ENCODE measurements at places on chromosomes 11 and 22.

DNA sequence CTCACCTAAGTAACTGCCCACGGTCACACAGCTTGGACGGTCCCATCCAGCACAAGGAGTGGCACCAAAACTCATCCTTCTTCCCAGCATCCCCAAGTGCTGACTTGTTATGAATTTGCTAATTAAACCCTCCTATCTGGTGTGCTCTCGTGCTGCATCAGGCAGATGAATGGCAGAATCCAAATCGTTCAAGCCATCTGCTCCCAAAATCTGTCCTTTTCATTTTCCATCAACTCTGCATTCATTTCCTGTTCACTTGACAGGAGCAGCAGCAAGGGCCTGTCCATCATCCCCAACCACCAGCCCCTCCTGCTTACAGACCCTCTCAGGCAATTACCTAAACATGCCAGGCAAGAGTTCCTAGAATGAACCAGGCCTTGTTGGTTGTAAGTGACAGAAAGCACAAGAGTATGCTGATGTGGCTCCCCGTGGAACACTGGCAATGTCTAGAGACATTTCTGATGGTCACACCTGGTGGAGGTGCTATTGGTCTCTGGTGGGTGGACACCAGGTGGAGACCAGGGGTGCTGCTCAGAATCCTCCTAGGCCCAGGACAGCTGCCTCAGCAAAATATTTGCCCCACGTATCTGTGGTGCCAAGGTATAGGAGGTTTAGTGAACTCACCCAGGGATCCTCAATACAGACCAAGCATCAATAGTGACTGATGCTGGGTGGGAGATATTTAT lies 832.5 kb downstream of the TBC1D22A start:
- no peak for DNase-seq

- DNase-seq = no peak
Observed at GRCh38 chr11:28969832-28970231, 861.6 kb downstream of the METTL15 start.

DNA sequence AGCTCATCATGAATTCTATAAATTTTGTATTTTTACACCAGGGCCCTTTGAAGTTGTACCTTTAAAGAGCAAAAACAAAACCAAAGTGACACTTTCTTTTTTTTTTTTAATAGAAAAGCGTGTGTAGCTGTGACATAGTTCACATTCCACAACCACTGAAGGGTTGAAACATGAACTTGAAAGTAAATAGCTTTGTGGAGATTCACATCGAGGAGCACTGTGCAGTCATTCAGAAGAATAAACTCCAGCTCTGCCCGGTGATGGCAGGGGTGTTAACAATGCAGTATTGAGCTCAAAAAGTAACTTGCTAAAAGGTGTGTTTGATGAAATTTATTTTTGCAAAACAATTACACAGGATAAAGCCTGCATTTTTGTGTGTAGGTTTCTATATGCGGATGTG lies 1166.2 kb downstream of the TBC1D22A start:
- DNase-seq = no peak

DNA sequence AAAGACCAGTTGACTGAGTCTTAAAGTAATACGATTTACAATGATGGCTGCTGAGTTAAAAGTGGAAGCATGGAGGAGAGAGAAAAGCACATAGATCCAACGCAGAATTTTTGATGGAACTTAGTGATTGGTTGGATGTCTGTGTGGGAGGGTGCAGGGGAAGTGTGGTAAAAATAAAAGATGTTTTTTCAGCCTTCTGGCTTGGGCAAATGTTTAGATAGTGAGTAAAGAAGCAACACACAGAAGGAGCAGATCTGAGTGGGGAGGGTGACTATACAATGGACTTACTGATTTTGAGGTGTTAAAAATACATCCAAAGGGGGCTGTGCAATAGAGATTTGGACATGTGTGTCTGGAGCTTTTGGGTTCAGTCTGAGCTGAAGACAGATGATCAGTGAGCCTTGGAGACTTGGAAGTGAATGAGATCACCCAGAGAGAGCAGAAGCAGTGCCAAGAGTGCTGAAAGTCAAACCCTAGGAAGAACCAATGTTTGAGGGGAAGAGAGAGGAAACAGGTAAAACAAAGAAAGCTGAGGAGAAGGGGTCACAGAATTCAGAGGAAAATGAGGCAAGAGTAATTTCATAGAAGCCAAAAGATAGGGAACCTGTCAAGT lies 8.6 kb downstream of the GRIA4 start:
- DNase-seq = no peak

DNA sequence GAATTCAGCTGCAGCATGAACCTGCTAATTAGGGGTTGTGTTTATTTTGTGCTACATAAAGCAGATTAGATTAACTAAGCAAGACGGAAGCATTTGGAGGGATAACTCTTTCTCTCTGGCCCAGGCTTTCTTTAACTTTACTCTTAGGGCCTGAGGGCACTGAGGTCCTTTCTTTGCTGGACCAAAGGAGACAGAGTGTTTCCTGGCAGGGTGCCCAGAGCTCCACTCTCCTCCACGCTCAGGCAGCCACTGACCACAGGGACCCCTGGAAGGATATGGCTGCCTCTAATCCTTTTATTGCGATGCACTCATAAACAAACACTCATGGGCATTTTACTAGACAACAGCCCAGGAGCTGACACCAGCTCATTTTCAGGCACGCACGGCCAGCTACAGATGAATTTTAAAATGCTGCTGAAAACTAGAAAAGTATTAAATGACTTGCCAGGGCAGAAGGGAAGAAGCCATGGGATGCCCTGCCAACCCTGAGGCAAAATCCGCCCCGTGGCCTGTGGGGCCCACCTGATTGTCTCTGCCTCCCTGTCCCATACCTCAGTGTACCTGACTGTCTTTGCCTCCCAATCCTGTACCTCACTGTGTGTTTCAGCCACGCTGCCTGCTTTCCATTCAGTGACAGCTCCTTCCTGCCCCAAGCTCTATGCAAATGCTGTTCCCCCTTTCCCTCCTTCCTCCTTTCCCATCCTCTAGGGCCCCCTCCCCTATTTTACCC lies 192.6 kb upstream of the NAV2 start:
- no peak for DNase-seq
